Activated T-cell treated with anti-CD3 and anti-CD28 coated beads, Interleukin-2, amount 50 U/mL, for 72 hours (primary cell): ENCODE measurements at places on chromosomes 4 and X.

DNA sequence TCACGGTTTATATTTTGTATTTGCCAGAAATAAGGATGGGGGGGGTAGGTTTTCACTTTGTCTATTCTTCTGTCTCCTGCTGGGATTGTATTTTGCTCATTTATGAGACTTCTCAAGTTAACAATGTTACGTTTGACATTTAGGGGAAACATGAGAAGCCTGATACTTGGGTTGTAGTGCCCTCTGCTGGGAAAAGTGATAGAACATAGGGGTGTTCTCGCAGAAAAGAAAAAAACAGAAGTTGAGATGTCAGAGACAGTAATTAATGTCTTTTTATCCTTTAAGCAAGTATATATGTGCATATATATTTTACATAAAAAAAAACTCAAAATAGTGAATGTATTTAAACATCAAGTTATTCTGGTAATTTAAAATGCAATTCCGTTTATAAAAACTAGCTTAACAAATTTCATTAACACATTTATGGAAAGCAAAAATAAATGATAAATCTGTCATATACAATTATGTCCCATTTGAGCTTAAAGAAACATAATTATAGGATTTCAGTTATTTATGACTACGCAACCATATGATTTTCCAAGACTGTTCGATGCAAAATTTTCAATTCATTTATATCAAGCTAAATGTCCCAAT lies 46.0 kb upstream of the TMPRSS11F start:
- peak; percentile 50 for DNase-seq

GRCh38 chrX:44953734-44954502 lies 80.9 kb downstream of the KDM6A start:
- DNase-seq, result no peak

- DNase-seq, result peak; percentile 67
Observed at GRCh38 chr4:138680989-138681604, 334.5 kb upstream of the NOCT start.

GRCh38 chrX:108285356-108285755 lies 152.9 kb downstream of the COL4A6 start:
- no peak for DNase-seq

- DNase-seq, result peak; percentile 28
Observed at GRCh38 chr4:153113061-153113837, 91.0 kb upstream of the TRIM2 start.

DNA sequence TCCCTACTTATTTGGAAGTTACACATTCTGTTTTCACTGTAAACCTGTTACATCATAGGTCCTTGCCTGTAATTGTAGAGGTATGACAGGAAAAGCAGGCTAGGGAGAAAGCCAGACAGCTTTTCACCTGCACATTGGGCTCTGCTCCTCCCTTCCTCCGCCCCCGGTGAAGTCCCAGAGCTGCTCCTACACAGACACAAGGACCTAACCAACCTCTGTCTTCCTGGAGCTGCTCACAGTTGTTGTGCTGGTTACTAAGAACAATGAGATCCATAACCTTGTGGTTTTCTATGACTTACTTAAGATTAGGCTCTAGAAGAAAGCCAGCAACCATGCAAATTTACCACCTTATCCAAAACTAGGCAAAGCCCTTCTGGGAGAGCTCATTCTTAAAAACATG lies 40.0 kb downstream of the MOSPD2 start:
- no peak for DNase-seq

DNA sequence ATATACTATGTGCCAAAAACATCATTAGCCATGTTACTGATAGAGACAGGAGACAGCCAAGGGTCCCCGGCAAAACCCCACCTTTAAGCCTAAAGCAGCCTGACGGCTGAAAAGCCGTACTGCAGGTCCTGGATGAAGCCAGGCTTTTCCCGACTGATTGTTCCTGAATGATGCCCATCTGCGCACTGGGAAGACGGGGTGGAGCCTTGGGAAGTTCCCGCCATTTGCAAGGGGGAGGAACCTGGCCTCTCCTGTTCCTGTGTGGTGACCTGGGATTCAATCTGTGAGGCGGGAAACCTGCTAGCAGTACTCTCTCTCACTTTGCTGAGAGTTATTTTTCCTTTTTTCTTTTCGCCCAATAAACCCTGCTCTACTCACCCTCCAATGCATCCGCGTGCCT lies 15.1 kb upstream of the CAMK2D start:
- no peak for DNase-seq

GRCh38 chr4:69576251-69576877 lies 63.1 kb downstream of the UGT2A2 start:
- no peak for DNase-seq

- no peak for DNase-seq
Observed at GRCh38 chr4:53605783-53606182, 14.5 kb upstream of the LNX1 start.

GRCh38 chr4:55242506-55242905 lies 103.5 kb upstream of the SRD5A3 start:
- no peak for DNase-seq

DNA sequence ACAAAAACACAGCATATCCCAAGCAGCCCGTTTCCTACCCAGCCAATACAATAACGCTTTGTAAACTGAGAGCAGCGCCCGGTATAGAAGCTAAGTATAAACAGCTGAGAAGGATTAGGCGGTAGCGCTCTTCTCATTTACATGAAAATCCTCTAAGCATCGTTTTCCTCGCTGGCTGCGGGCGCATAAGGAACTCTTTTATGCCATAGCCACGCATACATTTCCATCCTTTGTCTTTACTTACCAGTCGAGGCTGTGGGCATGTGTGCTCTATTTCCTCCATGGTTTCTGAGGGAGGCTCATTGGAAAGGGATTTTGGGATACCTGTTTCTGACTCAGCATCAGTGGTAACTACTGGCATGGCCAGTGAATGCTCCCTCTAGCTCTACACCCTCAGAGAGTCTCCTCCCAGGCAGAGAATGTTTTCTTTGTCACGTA lies 383 bp downstream of the PCYT1B start:
- no peak for DNase-seq

GRCh38 chr4:186749611-186750281 lies 26.1 kb upstream of the FAT1 start:
- DNase-seq, result no peak

DNA sequence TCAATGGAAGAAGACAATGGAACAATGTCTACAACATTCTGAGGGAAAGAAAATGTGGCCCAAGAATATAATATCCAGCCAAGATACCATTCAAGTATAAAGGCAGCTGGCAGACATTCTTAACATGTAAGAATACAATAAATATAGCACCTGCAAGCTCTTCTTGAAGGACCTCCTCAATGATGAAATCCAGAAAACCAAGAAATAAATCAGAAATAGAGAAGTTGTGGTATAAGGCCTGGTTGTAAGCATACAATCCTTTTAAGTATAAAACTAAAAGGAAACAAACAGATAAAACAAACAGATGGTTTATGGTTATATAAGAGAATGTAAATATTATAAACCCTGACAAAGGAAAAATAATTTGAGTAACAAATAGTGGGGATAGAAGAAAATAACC lies 33.4 kb downstream of the SYTL4 start:
- no peak for DNase-seq

DNA sequence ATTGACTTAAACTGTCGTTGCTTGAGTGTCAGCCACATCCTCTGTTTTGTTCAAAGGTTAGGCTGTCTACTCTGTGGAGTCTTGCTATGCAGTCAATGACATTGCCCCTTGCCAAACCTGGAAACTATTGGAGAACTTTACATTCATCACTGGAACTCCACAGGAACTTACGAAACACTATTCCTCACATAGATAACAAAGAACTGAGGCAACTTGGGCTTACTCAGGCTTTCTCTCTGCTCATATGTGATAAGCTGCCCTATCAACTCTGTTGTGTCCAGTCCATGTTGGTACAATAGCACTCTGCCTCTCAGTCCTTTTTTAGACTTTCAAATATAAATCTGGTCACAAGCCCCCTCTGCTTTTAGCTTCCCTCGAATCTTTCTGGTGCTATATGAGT lies 9.4 kb downstream of the NPY5R start:
- DNase-seq, result no peak

GRCh38 chr4:633976-634598 lies 8.7 kb downstream of the PDE6B start:
- no peak for DNase-seq

- peak; percentile 57 for DNase-seq
Observed at GRCh38 chr4:108483079-108483478, 137.3 kb upstream of the RPL34 start.

- no peak for DNase-seq
Observed at GRCh38 chr4:183670251-183670650, 11.2 kb downstream of the TRAPPC11 start.

GRCh38 chr4:53010318-53010717 lies 148.2 kb downstream of the RASL11B start:
- DNase-seq, result no peak

DNA sequence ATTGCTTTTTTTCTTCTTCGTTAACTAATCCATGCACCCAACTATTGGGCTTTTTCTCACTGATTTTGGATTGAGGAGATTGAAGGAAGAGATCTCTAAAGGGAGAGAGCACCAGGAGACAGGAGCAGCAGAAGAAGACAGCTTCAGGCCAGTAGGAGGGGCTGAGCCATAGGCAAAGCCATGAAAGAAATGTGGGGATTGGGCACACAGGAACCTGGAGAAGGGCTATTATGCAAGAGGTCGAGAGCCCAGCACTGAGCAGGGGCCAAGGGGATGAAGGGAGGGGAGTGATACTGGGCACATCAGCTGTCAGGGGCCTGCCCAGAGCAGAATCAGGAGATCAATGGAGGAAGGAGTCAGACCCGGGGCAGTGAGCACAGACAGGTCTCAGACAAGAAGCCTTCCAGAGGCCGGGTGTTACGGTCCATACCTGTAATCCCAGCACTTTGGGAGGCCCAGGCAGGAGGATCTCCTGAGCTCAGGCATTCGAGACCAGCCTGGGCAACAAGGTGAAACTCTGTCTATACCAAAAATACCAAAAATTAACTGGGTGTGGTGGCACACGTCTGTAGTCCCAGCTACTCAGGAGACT lies 140.9 kb downstream of the BCOR start:
- DNase-seq, result no peak

DNA sequence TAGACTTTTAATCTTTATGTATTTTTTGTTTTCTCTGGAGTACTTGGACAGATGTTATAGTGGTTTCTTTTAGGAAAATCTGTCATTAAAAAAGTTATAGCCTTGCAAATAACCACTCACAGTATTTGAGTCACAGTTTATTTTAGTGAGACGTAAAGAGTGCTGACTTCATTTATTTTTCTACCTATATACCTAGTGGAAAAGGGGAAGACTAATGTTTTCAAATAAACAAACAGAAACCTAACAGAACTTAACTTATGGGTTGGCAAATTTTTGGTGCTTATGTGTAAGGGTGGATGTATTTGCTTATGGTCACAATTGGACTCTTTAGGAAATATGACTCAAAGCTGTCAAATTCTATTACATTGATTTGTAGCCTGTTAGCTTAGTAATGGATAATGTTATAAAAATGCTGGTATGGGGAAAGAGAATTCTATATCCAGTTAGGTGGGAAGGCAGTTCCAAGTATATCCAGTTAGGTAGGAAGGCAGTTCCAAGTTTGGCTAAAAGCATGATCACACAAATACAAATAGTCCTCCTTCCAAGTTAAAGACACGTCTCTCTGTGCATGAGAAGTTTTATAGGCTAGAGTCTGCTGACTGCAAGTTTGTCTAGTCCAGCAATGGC lies 61.9 kb downstream of the SLC9A6 start:
- no peak for DNase-seq

DNA sequence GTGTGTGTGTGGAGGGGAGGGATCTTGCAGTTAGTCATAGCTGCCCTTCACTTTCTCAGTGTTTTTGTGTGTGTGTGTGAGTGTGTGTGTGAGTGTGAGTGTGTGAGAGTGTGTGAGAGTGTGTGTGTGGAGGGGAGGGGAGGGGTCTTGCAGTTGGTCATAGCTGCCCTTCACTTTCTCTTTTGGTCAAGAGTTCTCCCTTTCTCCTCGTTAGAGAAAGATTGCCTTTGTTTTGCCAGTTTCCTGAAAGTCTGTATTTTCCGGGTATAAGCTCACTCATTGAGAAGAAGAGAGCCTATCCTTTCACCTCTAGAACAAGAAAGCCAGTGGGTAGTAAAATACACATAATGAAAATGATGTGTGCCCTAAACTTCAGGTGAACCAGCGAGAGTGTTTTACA lies 75.2 kb upstream of the ENPP6 start:
- no peak for DNase-seq

- no peak for DNase-seq
Observed at GRCh38 chrX:71183341-71183740, 38.7 kb downstream of the NLGN3 start.
